ENCODE measurements at places on chromosomes 12 and 14.
A peak's percentile ranks its signal among the peaks of the same experiment; 100 is the strongest.

- DNase-seq: no peak
Measured at GRCh38 chr12:89316705-89317139, 35.6 kb downstream of the DUSP6 start.

GRCh38 chr12:131869871-131870418 is 24.5 kb upstream of the ULK1 start:
- peak; percentile 67 for DNase-seq

DNA sequence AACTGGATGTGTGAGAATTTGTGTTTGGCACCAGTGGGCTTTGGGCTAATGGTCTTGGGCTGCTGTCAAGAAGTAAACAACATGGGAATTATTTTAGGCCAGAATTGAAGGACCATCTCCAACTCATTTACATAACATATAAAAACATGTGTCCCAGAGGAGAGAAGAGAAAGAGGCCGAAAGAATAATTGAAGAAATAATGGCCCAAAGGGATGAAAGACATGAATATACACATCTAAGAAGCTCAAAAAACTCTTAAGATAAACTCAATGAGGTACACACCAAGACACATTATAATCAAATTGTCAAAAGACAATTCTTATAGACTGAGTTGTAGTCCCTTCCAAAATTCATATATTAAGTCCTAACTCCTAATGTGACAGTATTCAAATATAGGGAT is 56.1 kb upstream of the SCAF11 start:
- no peak for DNase-seq

DNA sequence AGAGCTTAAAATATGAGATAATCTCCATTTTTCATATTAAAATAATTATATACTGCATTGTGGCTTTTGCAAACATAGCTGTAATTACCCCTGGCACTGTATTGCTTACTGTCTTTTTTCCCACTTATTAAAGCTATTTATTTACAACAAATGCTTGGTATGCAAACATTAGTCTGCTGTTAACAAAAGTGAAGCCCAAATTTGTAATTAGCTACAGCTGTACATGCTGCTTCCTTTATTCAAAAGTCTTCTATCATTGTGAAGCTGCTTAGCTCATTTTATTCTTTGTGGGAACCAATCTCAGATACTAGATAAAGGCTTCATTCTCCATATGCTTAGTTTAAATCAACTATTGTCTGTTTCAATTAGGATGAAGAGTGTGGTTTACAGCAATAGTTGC is 425.8 kb upstream of the FOXG1 start:
- no peak for DNase-seq

DNA sequence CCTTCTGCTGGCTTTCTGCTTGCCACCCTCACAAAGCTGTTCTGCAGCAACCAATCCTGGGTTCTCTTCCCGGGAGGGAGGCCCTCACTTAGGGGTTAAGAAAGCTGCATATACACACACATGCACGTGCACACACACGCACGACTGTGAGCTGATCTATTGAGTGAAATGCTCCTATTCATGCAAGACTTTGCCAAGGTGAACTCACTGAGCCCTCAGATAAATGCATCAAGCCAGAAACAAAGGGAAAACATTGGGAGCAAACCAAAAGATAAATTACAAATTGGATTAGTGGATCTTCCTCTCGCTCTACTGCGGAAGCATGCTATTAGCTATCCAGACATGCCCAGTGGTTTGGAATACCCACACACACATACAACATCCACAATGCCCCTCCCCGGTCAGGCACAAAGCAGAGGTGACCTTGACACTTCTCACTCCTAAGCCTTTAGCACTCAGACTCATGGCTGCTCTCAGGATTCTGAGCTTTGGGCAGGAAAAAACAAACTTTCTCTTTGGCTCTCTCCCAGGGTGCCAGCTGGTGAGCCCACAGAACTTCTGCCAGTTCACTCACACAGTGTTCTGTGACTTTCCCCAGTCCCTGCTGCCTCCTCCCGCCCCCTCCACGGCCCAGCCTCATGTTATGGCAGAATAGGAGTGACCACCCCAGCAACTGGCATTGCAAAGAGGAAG is 320.0 kb downstream of the DPF3 start:
- DNase-seq: no peak

GRCh38 chr12:123254853-123255446 is 16.7 kb downstream of the CDK2AP1 start:
- DNase-seq: no peak

- no peak for DNase-seq
Measured at GRCh38 chr12:66963901-66964300, 285.0 kb upstream of the GRIP1 start.

- DNase-seq: no peak
Measured at GRCh38 chr14:24057271-24057670, 5.5 kb downstream of the CARMIL3 start.
